RKO (cell line): ENCODE measurements at places on chromosomes 2 and 18.

- peak; percentile 33 for DNase-seq
These were observed 42.8 kb upstream of the SMAD7 start for GRCh38 chr18:48993586-48993985.

- no peak for DNase-seq
These were observed 53.9 kb upstream of the RAB27B start for GRCh38 chr18:54774423-54774822.

- DNase-seq = no peak
These were observed 467.6 kb downstream of the PTPRM start for GRCh38 chr18:8034674-8035073.

- peak; percentile 65 for DNase-seq
These were observed 40.3 kb upstream of the HNRNPA3 start for GRCh38 chr2:177172034-177172880.

GRCh38 chr18:57819671-57820460 lies 16.8 kb upstream of the ATP8B1 start:
- peak; percentile 86 for DNase-seq

DNA sequence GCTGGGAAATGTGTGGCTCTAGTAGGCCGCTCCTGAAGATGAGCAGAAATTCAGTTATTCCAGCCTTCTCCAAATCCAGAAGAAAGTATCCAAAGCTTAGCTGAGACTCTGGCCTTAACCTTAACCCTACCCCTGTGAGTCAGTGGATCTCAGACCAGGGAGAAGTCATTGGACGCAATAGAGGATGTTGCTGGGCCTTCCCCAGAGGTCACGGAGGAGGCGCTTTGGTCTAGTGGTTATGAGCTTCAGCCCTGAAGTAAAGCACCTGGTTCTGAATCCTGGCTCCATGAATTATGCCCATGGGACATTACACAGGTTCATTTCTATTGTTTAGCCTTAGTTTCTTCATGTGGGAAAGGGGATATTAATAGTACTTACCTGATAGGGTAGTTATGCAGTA lies 24.0 kb downstream of the PKDCC start:
- DNase-seq = no peak

DNA sequence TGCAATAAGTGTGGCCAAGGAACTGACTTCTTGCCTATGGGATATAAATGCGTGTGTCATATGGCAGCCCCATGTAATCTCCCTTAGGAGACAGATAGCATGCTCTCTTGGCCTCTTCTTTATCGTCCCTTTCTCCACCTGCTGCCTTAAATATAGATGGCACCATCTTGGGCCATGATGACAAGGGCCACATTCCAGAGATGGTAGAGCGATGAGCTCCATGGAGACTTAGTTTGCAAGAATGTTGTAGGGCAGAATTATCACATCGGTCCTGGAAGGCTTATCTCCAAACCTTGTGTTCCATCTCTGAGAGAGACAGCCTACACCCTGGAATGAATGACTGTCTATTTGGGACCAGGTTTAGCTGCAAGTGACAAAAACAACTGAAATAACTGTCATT lies 536.7 kb downstream of the TNS1 start:
- DNase-seq = no peak

DNA sequence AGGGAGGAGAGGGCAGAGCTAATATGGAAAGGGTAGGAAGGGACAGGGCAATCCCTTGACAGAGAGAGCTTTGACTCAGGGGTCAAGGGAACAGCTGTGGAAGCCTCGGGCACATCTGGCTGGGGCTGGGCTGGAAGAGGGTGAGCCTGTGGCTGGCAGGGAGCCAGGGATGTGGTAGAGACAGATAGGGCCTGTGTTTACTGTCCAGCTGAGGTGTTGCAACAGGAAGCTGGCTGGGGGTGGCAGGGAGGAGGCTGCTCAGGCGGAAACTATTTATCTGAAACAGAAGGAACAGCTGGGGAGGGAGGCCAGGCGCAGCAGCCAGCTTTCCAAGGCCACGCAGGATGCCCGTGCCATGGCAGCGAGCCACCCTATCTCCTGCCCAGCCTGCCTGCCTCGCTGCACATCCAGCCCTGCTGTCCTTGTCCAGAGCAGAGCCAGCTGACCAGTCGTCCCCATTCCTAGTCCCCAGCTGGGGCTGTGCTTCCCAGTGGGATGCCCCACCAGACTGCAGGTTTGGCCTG lies 264.7 kb downstream of the CYP26B1 start:
- DNase-seq = no peak

GRCh38 chr2:177026253-177026652 lies 186.3 kb upstream of the HNRNPA3 start:
- DNase-seq = no peak

DNA sequence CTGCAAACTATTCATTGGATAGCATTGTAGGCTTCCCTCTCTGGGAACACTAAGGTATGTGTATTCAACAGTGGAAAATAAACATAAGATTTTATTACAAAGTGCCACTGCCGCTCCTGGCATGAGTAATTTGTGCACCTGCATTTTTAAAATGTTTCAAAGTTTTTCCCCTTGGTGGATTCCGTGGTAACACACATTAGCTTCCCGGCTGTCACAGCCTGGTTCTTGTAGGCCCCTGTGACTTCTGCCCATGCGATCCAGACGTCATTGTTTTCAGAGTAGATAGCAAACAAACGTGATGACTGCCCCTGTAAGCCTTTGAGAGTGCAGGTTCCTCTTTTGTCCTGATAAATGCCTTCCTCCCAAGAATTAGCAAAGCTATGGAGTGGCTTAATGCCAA lies 421.0 kb downstream of the ZNF521 start:
- no peak for DNase-seq

GRCh38 chr2:234694244-234695013 lies 197.5 kb upstream of the ARL4C start:
- no peak for DNase-seq

GRCh38 chr2:20416723-20417122 lies 30.2 kb upstream of the RHOB start:
- no peak for DNase-seq

- no peak for DNase-seq
These were observed 182.8 kb downstream of the NBAS start for GRCh38 chr2:15378148-15378908.

- no peak for DNase-seq
These were observed 17.7 kb upstream of the MAL start for GRCh38 chr2:95007822-95008221.

DNA sequence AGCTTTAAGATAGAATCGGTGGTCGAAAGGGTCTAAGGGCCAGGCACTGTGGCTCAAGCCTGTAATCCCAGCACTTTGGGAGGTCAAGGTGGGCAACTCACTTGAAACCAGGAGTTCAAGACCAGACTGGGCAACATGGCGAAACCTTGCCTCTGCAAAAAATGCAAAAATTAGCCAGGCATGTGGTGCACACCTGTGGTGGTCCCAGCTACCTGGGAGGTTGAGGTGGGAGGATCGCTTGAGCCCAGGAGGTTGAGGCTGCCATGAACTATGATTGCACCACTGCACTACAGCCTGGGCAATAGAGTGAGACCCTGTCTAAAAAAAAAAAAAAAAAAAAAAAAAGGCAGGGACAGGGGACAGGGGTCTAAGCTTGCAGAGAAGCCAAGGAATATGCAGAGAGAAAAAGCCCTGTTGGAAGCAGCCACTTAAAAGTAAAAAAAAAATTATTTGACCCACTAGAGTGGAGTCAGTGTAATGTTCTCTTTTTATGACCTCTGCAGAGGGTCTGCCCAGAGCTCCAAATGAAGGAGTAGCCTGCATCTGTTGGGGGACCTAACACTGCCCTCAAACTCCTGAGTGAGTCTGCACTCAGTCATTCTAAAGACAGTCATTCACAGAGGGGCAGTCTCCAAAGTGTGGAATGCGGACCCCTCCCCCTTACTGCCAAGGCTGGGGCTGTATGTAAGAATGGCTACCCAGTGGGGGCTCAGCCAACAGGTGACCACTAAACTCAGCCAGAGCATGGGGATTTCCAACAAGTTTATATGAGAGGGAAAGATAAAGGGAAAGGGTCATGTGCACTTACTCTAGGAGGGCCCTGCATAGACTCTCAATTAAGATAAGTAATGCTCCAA lies 118.5 kb upstream of the CDCA7 start:
- no peak for DNase-seq

DNA sequence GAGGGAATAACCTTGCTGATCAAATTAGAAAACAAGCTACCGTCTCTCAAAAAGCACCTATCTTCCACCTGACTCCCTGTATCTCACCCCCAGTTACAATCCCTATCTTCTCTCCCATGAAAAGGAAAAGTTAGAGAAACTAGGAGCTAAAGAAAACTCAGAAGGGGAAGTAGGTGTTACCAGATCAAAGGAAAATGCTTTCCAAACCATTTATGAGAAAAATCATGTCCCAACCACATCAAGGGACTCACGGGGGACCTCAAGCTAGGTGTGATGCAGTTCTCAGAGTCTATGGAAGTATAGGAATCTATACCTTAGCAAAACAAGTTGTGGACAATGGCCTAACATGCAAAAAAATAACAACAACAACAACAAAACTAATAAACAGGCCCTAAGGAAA lies 135.5 kb upstream of the RMP24 start:
- DNase-seq = no peak

- no peak for DNase-seq
These were observed 247.0 kb downstream of the TFCP2L1 start for GRCh38 chr2:121038031-121038430.

DNA sequence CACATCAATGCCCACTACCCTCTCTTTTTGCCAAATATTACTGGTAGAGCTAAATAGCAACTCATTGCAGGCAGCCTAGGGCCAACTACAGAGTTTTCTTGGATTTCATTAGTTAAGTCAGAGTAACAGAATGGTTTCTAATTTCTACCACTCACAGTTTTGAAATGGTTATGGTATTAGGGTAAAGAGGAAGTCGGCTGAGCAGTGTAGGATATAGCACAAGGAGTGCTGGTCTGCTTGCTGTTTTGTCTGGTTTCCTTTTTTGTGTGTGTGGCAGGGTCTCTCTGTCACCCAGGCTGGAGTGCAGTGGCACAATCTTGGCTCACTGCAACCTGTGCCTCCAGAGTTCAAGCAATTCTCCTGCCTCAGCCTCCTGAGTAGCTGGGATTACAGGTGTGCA lies 289.2 kb upstream of the CCDC68 start:
- no peak for DNase-seq

DNA sequence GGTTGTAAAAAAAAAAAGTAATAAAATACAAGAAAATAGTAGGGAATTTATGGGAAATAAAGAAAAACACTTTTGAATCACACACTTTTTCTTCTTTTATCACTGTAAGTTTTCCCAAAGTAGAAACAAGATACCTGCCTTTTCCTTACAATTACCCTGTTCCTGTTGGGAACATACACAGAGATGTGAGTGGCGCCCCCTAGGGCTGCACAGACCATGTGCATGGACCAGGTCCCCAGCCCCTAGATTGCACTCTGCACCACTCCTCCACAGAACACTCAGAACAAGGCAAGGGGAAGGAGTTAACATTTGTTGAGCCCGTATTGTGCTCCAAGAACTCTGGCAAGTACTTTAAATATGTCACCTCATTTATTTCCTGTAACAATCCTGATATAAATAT lies 118.7 kb upstream of the NRP2 start:
- no peak for DNase-seq

GRCh38 chr2:132566379-132566778 lies 103.6 kb downstream of the LYPD1 start:
- no peak for DNase-seq

- no peak for DNase-seq
These were observed 71.3 kb upstream of the PPM1B start for GRCh38 chr2:44097322-44097907.

DNA sequence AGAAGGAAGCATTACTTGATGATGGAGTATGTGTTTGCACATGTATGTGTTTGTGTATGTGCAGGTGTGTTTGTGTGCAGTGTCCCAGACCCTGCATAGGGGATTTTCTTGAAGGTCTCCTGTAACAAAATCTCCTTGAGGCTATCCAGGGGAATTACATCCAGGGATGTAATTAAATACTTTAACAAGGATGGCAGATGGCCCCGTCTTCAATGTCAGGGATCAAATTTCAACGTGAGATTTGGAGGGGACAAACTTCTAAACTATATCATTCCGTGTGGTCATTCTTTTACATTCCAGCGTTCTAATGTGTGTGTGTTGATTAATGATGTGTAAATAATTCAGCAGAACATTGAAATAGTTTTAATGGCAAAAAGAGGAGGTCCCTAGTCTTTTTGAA lies 3.3 kb downstream of the UGT1A9 start:
- no peak for DNase-seq

DNA sequence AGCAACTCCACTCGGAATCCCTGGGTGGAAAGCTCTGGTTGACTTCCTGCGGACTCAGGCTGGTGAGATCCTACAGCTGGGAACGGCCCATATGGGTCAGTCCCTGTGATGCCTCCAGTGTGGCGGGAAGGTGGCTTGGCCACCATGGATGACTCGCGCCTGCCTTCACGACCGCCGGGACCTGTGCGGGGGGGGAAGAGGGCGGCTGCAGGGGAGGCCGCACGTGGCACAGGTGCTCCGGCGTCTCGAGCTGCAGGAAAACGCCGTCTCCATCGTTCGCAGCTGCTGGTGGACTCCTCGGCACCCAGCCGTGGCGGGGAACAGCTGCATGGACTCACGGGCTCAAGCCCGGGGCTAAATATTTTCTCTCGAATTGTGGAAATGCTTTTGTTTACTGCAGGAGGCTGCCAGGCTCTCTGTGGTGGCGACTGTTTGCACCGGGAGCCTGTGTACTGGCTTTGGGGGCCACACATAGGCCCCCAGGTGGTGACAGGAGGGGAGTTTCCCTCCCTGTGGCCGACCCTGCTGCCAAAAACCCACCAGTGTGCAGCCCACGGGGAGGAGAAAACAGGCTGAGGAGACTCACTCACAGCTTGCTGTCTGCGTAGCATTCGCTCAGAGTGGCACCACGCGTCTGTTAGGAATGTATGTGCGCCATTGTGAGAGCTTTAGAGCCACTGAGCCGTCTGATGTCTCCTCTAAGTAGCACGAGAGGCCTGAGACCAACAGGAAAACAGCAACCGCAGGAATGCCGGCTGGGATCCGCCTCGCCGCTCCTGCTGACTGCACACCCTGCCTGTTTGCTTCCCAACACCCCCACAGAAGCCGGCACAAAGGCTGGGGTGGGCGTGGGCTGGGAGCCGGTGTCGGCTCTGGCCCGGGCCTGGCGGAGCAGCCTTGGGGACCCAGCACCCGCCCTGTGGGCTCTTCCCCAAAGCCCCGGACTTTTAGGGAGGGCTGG lies 89.2 kb downstream of the NFATC1 start:
- no peak for DNase-seq

DNA sequence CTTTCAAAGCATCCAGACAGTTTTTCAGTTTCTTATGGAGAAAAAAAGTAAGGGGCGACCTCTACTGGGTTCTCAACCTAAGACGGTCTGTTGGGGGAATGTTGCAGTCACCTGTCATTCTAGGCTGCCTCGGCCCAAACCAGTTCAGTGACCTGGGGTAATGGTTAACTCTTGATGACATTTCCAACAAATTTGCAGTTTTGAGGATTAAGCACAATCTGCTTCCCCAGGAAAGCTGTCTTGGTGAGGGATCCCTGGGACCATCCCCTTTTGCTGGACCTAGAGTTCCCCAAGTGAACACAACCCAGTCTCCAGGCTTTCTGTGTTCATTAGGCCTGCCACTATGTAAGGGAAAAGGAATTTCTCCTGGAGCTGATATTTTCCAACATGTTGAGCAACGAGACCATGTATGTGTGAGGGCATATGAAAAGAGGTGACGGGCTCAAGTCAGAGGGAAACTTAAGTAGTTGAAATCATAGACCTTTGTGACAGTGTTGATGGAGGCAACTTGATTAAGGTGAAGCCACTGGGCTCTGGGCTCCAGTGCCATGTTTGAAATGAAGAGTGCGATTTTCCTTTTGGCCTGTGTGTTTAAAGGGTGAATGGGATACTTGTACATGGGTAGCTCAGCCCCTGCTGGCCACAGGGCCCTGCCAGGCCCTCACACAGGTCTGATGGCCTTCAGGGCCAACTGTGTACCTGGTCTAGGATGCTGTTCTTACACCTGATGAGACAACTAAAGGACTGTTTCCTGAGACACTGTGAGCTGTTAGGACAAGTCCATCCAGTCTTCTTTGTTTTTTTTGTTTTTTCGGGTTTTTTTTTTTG lies 27.0 kb downstream of the FOSL2 start:
- DNase-seq = no peak
